SJSA1 (cell line): ENCODE measurements at places on chromosomes 4 and X. TPM values are rescaled to one million over a fixed set of nuclear protein-coding genes. Genes with fewer than 3 reads are reported as not detected.

C1GALT1C1 gene
- total RNA-seq = 25.8 and 32.6 TPM in 2 replicates

RHOXF1 gene
- total RNA-seq = not detected in 2 replicates

PNMA6F gene
- not detected in 2 replicates for total RNA-seq

- no peak for DNase-seq
These were observed 381.3 kb upstream of the FGF16 start for GRCh38 chrX:77065896-77066295.

- no peak for DNase-seq
These were observed 158.3 kb downstream of the CPE start for GRCh38 chr4:165537028-165537648.
